Fibroblast of skin of left quadriceps (primary cell): ENCODE measurements at places on chromosomes 2 and 18.
A peak's percentile ranks its signal among the peaks of the same experiment; 100 is the strongest.

DNA sequence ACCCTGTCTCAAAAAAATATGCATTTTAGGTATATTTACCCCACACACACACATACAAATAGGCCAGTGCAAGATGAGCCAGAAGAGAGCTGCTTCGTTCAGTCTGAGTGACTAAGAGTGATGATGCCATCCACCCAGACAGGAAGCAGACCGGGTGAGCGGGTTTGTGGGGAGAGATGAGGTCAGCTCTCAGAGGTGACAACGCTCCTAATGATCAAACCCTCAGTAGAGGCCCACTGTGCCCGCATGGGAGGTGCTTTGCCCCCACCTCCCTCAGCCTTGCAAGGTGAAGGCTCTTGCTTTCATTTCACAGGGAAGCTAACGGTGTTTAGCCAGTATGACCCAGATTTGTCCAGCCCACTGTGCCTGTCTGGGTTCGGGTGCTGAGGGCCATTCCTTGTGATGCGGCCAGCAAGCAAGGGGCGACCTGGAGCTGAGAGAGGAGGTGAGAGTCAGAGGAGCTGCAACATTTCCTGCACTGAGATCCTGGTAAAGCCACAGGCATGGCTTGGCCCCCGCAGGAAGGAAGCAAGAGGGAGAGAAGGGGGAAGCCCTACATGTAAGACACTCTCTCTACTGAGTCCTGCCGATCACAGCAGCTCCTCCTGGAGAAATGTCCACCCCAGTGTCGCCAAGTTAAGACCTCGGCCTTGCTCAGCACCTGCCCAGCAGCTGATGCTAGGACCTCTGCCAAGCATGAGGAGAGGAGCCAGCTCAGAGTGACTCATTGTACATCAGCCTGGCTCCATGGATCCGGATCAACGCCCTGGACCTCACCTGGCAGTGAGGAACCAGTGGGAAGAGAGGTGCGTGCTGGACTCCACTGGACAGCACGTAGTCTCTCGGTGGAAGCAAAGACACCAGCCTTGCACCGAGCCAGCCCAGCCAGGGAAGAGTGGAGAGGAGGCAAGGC is 37.0 kb downstream of the NIFK start:
- DNase-seq = peak; percentile 24

GRCh38 chr2:181916726-181917718 is 25.5 kb downstream of the ITPRID2 start:
- no peak for DNase-seq

GRCh38 chr2:160575368-160575767 is 81.8 kb upstream of the RBMS1 start:
- no peak for DNase-seq

DNA sequence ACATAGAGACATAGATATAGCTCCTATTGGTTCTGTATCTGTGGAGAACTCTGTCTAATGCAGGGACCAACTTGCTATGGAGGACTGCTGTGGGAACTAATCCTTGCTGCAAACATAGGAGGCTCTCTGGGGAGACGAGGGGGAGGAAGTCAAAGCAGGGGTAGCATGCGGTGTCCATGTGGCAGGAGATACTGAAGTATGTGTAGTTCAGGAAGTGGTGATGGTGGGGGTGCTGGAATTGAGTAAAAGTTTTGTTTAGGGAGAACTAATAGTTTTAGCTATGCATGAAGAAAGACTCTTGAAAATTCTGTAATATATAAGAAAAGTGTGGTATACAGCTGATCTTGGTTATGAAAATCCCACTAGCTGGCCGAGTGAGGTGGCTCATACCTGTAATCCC is 62.0 kb downstream of the ANKRD44 start:
- no peak for DNase-seq

DNA sequence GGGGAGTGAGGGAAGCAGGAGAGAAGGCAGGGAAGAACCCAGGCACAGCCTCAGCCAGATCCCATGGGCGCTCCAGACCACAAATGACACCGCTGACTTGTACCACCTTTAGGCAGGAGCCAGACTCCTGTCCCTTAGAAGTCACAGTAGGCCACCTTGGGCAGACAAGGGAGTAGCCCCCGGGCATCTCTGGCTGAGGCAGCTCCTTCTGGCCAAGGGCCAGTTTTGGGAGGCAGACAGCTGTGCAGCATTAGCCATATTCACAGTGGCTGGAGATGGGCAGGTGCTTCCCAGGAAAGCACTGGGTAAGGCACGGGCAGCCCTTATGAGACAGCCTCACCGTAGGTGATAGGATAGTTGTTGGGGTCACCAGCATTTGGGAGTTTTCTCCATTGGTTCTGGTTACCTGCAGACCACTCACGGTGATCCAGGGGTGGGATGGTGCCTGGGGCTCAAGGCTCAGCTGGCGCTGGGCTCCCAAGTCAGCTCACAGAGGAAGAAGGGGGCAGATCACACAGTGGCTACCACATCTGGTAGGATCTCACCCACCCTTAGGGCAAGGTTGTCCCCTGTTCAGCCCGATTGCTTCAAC is 2.1 kb downstream of the ASTL start:
- DNase-seq = no peak

DNA sequence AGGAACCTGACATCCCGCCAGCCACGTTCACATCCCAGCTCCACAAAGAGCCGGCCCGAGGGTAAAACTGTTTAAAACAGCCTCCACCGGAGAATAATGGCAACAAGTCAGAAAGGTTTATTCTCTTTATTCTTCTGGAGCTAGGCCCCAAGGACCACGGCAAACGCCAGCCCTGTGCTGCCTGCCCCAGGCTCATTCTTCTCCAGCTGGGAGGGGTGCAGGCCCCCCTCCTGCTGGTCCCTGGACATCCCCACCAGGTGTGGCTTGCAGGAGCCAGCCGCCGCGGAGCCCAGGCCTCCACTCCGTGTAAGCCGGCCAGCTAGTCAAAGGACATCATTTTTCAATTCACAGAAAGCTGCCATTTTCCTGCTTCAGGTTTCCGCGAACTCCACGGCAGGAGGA is 65.8 kb upstream of the SALL3 start:
- no peak for DNase-seq

GRCh38 chr18:56545464-56545863 is 92.9 kb downstream of the TXNL1 start:
- DNase-seq = no peak

- DNase-seq = no peak
Measured at GRCh38 chr18:79560042-79560860, 119.4 kb upstream of the CTDP1 start.

DNA sequence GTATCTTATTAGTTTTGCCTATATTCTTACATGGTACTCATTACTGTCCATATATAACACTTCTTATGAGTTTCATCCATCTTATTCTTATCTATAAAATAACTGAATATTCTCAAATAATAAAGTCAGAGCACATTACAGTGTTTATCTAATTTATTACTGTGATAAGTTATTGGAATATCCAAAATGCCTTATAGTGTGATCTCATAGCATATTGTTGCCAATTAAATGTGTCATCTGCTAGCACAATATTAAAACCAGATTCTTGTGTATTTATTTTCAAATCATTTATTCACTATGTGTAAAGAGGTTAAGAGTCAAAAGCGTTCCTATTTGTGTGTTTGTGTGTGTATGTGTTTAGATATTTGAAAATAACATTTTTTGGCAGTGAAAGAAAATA is 151.9 kb downstream of the WDR7 start:
- DNase-seq = no peak

GRCh38 chr2:88753833-88754584 is 62.5 kb downstream of the RPIA start:
- DNase-seq = no peak

- no peak for DNase-seq
Measured at GRCh38 chr2:239255628-239256349, 145.0 kb downstream of the HDAC4 start.

DNA sequence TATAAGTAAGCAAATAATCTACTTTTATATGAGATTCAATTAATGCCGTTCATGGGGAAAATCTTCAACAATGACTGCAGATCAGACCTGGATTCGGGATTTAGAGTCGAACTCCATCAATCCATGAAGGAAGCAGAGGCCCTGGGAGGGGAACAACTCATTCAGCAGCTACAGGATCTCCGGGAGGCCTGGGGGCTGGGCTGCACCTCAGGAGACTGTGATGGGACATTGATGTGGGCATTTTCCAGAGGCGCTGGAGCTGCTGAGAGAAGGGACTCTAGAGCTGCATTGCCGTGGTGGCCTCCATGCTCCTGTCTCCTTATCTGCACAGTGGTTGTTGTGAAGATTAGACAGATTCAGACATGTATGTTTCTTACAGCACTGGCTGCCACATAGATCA is 76.9 kb downstream of the MYT1L start:
- no peak for DNase-seq

DNA sequence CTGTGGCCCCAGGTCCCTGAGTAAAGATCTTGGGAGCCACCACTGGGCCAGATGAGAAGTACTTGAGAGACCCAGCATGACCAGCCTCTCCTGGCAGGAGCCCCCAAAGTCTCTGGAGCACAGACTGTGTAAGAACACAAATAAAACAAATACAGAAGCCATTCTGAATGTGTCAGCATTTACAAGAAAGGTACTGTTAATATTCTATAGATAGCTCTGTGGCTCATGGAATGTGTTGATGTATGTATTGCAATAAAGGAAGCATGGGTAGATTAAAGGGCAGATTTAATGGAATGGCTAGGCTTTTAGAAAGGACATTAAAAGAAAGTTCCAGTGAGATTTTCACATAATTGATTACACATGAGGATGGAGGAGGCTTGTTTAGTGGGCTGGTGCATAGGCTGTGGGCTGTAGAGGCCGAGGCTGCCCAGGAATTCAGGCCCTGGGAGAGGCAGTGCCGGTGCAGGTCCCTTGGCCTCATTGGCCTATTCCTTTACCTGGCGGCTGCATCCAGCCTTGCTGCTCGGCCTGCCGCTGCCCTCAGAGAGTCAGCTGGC is 127.7 kb upstream of the DLX2 start:
- no peak for DNase-seq

DNA sequence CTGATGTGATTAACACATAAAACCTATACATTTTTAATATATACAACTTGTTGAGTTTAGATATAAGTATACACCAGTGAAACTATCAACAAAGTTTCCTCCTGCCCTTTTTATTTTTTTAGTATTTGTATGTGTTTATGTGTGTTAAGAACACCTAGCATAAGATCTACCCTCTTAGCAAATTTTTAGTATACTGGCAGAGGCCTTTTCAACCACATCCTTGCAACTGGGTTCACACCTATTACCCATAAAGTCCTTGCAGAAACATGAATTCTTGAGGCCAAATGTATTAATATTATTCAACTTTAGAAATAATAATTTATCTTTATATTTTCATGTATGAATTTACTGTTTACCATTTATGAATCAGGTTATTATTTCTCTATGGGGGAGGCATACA is 119.7 kb upstream of the CRIM1 start:
- DNase-seq = no peak

DNA sequence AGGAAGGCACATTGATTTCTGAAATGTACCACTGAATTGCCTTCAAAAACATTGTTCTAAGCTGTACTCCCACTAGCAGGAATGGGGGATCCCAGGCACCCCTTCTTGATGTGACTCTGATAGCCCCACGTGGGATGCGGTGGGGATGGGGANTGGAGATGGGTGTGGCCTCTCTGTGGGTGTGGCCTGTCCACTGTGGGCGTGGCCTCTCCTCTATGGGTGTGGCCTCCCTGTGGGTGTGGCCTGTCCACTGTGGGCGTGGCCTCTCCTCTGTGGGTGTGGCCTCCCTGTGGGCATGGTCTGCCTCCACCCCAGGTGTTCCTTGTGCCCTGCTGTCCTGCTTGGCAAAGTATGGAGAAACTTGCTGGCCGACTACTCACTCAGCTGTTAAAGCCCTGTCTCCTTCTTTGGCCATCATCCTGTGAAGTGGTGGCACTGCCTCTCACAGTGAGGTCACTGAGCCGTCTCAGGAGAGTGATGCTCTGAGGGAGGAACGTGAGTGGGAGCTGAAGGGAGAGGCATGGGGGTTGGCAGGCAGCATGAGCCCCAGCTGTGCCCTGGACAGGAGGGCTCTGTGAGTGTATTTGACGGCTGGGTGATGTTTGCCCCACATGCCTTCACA is 6.7 kb upstream of the PARD6G start:
- no peak for DNase-seq

DNA sequence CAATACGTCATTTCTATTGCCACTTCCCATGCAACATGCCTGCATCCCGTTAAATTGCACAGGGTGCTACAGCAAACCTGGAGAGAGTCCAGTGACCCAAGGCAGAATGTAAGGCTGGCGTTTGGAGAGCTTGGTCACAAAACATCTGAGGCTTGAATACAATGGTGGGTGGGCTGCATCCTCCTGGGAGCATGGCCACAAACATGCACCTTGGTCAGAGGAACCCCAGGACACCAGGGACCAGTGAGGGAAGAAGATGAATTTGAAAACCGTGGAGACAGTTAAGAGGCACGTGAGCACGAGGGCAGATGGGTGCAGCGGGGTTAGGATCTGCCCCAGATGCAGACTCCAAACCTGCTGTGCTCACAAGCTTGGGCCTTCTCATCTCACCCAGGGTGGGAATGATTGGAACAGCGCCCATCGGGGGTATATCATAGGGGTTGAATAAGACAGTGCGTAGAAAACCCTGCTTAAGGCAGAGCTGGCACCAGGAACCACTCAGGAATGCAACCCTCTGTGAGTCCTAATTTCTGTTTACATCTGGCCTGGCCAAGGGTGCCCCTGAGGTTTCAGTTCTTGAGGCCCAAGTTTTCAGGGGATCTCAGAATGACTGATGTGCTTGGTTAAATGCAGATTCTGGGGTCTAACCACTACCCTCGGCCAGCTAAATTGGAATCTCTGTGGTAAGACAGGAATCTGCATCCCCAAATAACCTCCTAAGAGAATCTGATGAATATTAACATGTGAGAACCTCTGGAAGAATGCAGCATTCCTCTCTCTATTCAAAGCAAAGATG is 97.2 kb downstream of the ARL4C start:
- DNase-seq = peak; percentile 39

GRCh38 chr2:138016351-138017087 is 52.2 kb downstream of the HNMT start:
- DNase-seq = no peak

GRCh38 chr2:185337033-185337432 is 401.6 kb upstream of the FSIP2 start:
- DNase-seq = no peak

DNA sequence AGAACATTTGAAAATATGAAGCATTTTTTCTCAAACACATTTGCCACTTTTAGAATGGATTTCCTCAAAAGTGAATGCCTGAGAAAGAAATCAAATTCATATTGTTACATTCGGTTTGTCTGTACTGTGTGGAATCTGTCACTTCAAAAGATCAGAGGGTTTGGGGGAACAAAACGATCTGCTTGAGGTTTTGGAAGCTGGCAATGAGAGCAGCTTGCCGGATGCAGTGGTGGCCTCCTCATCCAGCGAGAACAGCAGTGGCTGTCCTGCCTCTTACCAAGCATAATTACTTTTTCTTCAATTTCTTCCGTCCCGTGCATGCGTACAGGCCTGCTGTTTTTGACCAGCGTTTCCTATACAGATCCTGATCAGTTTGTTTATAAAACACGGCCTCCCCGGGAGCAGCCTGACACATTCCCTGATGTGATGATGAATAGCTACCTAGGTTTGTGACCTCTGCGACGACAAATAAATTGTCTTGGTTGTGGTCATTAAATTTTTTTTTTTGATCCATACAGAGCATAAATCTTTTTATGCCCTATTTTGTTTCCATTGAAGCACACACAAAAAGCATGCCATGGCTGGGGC is 45.2 kb downstream of the ITGA6 start:
- no peak for DNase-seq

- peak; percentile 85 for DNase-seq
Measured at GRCh38 chr2:117979911-117980701, 33.8 kb downstream of the CCDC93 start.
